ENCODE measurements at places on chromosomes 1 and 21. TPM values are rescaled to one million over a fixed set of nuclear protein-coding genes. Genes with fewer than 3 reads are reported as not detected.

CCDC185 gene
- not detected for total RNA-seq

GRCh38 chr1:248786156-248786555, 30.6 kb upstream of the LYPD8 start:
- H3K27ac ChIP-seq: no peak overlapping the region
- peaks cover 8% of the 10 kb centered on the region for H3K27me3 ChIP-seq
- DNase-seq: no peak
- H3K36me3 ChIP-seq: no peaks in the 10 kb centered on the region

- H3K4me3 ChIP-seq: peak overlapping the region; percentile 30
- peaks cover 78% of the 10 kb centered on the region for H3K27me3 ChIP-seq
- peaks cover 2% of the 10 kb centered on the region for H3K4me1 ChIP-seq
- no peaks in the 10 kb centered on the region for H3K36me3 ChIP-seq
- no peak overlapping the region for H3K27ac ChIP-seq
- DNase-seq: no peak
Observed at GRCh38 chr1:115839679-115840237, 1.2 kb downstream of the NHLH2 start.

DNA sequence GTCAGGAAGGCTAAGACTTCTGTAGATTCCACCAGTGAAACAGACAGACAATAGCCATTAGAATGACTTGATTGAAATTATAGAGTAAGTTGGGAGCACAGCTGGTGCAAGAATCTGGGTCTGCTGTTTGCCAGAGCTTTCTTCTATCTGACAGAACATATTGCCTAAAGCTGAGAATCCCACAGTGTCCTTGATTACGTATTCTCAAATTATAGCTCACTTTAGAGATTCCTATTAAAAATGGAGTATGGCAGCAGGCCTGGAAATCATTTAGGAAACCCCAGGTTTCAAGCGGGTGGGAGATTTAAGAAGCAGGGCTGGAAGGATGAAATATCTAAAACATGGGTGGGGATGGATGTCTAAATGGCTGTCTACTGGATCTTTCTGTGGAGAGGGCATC, 639.7 kb upstream of the CXADR start:
- H3K36me3 ChIP-seq: no peaks in the 10 kb centered on the region
- H3K27me3 ChIP-seq: no peaks in the 10 kb centered on the region
- DNase-seq: no peak
- no peak overlapping the region for H3K27ac ChIP-seq
- H3K4me1 ChIP-seq: no peaks in the 10 kb centered on the region
- no peak overlapping the region for H3K4me3 ChIP-seq

DNA sequence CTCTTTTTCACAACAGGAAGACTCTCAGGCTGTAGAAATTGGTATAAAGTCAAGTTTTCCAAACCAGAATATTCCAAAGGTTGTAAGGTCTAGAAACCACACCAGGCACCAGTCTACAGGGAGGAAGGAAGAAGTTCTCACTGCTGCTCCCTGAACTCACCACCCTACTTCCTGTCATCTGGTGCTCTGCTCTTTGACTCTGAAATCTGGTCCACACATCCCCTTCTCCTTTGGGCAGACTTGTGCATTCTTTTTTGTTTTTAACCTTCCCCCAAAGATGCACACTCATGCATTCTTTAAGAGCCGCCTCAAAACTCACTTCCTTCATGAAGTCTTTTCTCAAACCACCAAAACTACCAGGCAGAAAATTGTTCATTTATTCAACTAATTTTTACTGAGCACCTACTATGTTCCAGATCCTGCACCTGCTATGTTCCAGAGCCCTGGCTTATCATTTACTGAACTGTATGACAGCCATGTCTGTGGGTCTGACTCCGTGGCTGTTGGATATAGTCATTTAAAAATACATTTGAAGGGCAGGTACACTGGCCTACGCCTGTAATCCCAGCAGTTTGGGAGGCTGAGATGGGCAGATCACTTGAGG, 30.1 kb upstream of the EPS15 start:
- H3K36me3 ChIP-seq: peaks cover 5% of the 10 kb centered on the region
- no peak for DNase-seq
- peaks cover 16% of the 10 kb centered on the region for H3K4me1 ChIP-seq
- H3K27ac ChIP-seq: peak overlapping the region; percentile 80

- H3K4me1 ChIP-seq: peaks cover 5% of the 10 kb centered on the region
- H3K27ac ChIP-seq: no peak overlapping the region
- H3K36me3 ChIP-seq: no peaks in the 10 kb centered on the region
- peak overlapping the region; percentile 71 for H3K4me3 ChIP-seq
- no peak for DNase-seq
Observed at GRCh38 chr1:214552174-214552608, 789 bp upstream of the PTPN14 start.
